Frontal cortex (tissue), 4 donors: ENCODE measurements at places on chromosomes 16 and 17.

GRCh38 chr17:42428141-42428944, 5.3 kb upstream of the CAVIN1 start:
- no peak for DNase-seq

GRCh38 chr17:64323774-64324173, 60.7 kb upstream of the TEX2 start:
- DNase-seq, result no peak

GRCh38 chr17:76545918-76546555, 6.2 kb downstream of the PRCD start:
- no peak for DNase-seq

GRCh38 chr17:48551214-48551555, 6.3 kb upstream of the HOXB2 start:
- DNase-seq, result no peak

- DNase-seq, result no peak
Observed at GRCh38 chr17:336110-337021, 16.2 kb downstream of the RPH3AL start.

GRCh38 chr17:39634384-39634871, 2.5 kb upstream of the STARD3 start:
- DNase-seq, result no peak

- no peak for DNase-seq
Observed at GRCh38 chr17:11319894-11320293, 78.9 kb downstream of the SHISA6 start.

- DNase-seq, result no peak
Observed at GRCh38 chr17:9531034-9531433, 44.6 kb downstream of the STX8 start.

DNA sequence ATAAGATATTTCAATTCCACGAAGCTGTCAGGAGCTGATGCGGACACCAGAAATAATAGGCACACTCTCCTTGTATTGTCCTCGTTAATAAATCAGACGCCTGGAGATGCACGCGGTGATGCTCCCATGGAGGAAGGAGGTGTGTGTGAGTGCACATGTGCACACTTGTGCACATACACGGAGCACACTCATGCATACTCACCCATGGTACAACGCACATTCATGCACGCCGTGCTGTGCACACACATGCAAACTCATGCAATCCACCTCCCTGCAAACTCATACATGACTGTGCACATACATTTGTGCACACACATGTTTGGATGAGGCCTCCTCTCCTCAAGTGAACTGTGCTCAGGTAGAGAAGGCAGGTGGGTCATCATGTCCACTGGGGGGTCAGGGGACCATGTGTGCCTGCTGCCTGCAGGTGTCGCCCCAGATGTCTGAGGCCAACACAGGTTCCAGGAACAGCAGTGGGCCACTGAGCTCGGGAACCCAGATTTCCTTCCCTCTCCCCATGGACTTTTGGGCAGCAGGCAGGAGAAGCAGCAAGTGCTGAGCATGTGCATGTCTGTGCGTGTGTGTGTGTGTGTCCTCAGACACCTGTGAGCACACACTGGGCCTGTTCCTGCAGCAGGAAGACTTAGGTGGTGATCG, 165.3 kb downstream of the SDK2 start:
- no peak for DNase-seq

GRCh38 chr17:48463526-48463925, 33.5 kb upstream of the SKAP1 start:
- DNase-seq, result no peak
